Fibroblast of the aortic adventitia (primary cell): ENCODE measurements at places on chromosomes 2 and 18.

GRCh38 chr2:115299199-115299598, 856.8 kb downstream of the DPP10 start:
- no peak for DNase-seq

DNA sequence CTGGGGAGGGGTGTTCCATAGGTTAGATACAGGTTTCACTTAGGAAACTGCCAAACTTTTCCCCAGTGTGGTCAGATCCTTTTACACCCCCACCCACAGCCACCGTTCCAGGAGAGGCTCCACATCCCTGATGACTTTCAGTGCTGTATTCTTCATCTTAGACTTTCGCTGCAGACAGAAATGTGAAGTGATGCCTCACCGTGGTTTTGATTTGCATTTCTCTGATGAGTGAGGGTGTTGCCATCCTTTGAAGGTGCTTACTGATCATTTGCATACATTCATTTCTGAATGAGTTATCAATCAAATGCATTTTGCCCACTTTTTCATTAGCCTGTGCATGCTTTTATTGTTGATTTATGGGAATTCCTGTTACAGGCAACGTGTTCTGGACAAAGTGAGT, 14.9 kb downstream of the COPS9 start:
- DNase-seq: no peak

GRCh38 chr2:62221141-62221540, 25.2 kb downstream of the B3GNT2 start:
- DNase-seq: peak; percentile 65

- no peak for DNase-seq
Measured at GRCh38 chr18:78861706-78862105, 117.9 kb upstream of the SALL3 start.

- DNase-seq: peak; percentile 79
Measured at GRCh38 chr2:105114551-105114950, 76.7 kb downstream of the MRPS9 start.

DNA sequence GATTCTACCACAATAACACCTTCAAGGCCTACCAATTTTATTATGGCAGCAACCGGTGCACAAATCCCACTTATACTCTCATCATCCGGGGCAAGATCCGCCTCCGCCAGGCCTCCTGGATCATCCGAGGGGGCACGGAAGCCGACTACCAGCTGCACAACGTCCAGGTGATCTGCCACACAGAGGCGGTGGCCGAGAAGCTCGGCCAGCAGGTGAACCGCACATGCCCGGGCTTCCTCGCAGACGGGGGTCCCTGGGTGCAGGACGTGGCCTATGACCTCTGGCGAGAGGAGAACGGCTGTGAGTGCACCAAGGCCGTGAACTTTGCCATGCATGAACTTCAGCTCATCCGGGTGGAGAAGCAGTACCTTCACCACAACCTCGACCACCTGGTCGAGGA, 17.1 kb downstream of the APCDD1 start:
- DNase-seq: no peak

GRCh38 chr2:36380624-36381481, 25.3 kb downstream of the CRIM1 start:
- no peak for DNase-seq

DNA sequence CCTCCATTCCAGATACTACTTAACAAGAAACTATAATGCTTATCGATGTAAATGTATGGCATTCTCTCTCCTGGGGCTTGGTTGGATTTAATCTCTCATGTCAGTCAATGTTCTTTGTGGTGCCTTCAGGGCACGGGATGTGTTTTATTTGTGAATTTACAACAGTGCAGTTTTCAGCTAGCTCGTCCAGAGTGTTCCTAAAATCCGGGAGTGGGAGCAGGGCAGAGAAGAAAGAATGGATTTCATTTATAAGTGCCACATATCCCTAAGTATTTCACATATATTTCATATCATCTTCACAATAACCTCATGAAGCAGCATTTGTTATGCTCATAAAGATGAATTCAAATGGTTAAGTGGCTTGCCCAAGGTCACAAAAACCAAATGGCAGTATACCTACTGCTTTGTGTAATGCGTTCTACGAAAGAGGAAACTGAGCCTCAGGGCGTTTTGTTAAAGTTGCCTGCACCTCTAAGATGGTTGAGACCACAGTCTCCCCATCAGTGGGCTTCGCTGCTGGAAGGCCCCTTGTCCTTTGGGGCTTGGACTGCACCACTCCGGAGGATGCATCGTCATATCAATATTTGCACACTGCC, 134.7 kb upstream of the MGAT5 start:
- peak; percentile 18 for DNase-seq

DNA sequence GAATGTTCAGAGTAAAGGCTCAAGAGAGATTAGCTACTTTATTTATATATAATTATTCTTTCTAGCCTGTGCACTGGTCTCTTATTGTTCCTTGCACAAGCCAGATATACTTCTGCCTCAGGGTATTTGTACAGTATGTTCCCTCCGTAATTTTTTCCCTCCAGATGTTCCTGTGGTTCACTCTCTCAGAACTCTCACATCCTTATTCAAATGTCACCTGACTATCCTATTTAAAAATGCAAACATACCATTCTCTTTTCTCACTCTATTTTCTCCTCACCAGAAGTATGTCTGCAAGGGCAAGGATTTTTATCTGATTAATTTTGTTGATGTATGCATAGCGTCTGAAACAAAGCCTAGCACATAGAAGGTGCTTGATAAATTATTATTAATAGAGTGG, 64.0 kb upstream of the CERS6 start:
- DNase-seq: no peak

- DNase-seq: no peak
Measured at GRCh38 chr2:96602330-96602823, 35.7 kb downstream of the KANSL3 start.

GRCh38 chr2:173940208-173941020, 24.8 kb downstream of the SP3 start:
- no peak for DNase-seq

GRCh38 chr2:163119966-163120365, 281.4 kb upstream of the KCNH7 start:
- no peak for DNase-seq

DNA sequence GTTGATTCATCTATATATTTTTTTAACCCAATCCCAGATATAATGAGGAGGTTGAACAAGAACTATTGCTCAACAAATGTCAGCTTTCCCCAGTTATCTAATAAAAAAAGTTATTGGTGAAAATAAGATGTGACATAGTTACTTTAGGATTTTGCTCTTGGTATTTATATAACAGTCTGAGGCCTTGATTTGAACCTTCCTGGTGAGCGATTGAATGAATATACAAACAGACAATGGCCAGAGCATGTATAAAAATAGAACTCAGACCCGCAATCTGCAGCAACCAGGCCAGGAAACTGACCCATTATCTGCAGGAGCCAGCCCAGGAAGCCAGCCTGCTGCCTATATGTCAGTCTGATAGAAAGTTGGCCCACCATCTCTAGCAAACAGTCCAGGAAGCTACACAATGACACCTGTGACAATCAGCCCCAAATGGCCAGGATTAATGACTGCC, 81.6 kb downstream of the HS6ST1 start:
- peak; percentile 77 for DNase-seq

DNA sequence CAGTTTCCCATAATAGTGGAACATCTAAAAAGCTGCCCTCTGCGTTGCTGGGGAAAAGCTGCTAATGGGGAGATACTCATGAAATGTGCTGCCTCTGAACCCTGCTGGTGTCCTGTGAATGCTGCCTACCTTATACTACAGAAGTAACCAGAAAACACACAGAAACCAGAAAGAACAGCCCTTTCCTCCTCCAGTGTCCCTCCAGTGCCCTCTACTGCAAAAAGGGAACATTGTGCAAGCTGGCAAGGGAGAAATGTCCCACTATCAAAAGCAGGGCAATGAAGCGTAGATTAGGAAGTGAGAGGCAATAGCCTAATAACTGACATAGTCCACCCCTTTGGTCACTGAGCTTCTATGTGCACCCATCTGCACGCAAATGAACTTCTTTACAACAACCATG, 162.7 kb upstream of the ETAA1 start:
- DNase-seq: peak; percentile 80

DNA sequence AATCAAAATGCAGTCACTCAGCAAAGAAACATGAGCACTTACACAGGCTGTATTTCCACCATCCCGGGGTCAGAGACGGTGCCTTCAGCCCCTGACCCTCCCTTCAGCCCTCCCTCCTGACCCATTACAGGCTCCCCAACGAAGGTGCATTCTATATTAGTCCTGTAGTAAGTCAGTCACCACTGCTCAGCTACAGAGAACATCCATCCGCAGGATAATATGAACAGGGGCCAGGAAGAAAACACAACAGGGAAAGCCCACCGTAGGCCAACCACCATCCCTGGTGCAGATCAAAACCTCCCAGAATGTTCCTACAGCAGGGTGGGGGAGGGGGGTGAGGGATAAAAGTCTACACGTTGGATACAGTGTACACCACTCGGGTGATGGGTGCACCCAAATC, 15.1 kb downstream of the PXDN start:
- DNase-seq: no peak

- DNase-seq: peak; percentile 81
Measured at GRCh38 chr2:215705771-215706361, 270.0 kb upstream of the FN1 start.

- no peak for DNase-seq
Measured at GRCh38 chr2:195711478-195711877, 54.5 kb downstream of the SLC39A10 start.
